ENCODE measurements at places on chromosomes 1 and 21.

GRCh38 chr1:11841245-11842153, 6.1 kb downstream of the NPPA start:
- H3K4me1 ChIP-seq = peaks cover 3% of the 10 kb centered on the region
- no peak overlapping the region for H3K4me3 ChIP-seq
- no peak overlapping the region for H3K27ac ChIP-seq
- no peaks in the 10 kb centered on the region for H3K27me3 ChIP-seq

GRCh38 chr21:27300770-27301169, 333.9 kb upstream of the ADAMTS5 start:
- DNase-seq = no peak
- H3K4me1 ChIP-seq = no peaks in the 10 kb centered on the region
- no peaks in the 10 kb centered on the region for H3K36me3 ChIP-seq
- no peak overlapping the region for H3K4me3 ChIP-seq

GRCh38 chr1:173057984-173058383, 7.2 kb upstream of the TNFSF18 start:
- no peaks in the 10 kb centered on the region for H3K27me3 ChIP-seq
- no peak for DNase-seq
- H3K4me3 ChIP-seq = no peak overlapping the region
- no peaks in the 10 kb centered on the region for H3K4me1 ChIP-seq

DNA sequence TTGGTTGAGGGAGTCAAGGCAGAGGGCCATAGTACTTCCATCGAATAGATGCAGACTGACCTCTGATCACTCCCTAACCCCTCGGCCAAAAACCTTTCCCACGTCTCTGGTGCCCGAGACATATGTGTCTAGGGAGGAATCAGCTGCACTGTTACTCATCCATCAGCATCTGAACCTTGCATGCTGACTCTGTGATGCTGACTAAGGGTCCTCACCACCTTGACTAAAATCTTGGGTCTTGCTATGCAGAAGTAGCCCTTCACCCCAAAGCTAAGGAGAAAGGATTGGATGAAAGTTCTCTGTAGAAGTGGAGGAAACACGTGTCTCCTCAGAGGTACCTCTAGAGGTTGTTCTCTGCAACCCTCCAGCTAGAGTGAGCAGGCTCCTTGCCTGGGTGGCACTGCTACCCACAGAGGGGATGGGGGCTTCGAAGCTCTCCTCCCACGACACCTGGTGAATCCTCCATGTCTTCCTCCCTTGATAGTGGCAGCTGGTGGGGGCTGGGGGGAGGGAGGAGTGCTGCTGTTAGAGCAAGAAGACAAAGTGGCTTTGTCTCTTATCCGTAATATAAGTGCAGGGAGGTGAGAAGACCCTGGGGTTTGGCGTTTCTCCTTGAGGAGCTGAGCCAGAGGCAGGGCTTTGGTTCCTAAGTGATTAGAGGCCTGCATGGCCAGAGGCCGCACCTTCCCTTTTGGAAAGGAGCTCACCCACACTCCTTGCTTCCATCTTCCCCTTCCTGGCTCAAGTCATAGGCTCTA, 45.1 kb downstream of the ATP2B4 start:
- no peak for DNase-seq
- no peaks in the 10 kb centered on the region for H3K27me3 ChIP-seq
- H3K4me3 ChIP-seq = no peak overlapping the region
- peaks cover 36% of the 10 kb centered on the region for H3K36me3 ChIP-seq
- peaks cover 61% of the 10 kb centered on the region for H3K4me1 ChIP-seq

- H3K27me3 ChIP-seq = no peaks in the 10 kb centered on the region
- H3K27ac ChIP-seq = no peak overlapping the region
- H3K4me3 ChIP-seq = no peak overlapping the region
- no peaks in the 10 kb centered on the region for H3K4me1 ChIP-seq
Observed at GRCh38 chr1:98964198-98964597, 40.5 kb downstream of the PLPPR5 start.

- H3K27me3 ChIP-seq = peaks cover 23% of the 10 kb centered on the region
- no peak overlapping the region for H3K27ac ChIP-seq
Observed at GRCh38 chr1:3011127-3011526, 10.1 kb upstream of the ACTRT2 start.

DNA sequence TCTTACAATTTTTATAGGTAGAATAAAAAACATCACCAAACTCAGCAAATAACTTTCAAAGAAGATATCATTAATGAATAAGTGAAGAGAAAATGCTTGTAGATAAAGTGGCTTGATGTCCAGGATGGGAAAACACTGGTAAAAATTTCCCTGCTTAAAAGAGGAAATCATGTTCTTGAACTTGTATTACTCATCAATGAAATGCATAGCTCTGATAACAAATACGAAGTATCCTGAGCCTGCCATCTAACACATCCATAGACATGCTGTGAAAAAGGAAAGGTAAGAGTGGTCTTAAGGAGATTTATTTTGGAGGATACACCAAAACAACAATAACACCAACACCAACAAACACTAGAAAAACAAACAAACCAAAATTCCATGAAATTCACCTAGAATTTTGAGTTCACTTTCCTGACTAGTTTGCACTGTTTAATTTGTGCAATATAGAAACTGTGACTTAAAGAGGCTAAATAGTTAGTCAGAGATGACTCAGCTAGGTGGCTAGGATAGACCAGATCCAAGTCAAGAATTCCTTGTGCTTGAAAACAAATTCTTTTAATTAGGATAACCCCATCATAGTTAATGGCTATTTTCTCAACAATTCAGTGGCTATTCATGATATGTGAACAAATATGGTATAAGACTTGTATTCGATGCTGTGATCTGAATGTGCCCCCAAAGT, 179.8 kb upstream of the KCNK2 start:
- no peak overlapping the region for H3K4me3 ChIP-seq
- H3K27me3 ChIP-seq = no peaks in the 10 kb centered on the region
- H3K36me3 ChIP-seq = no peaks in the 10 kb centered on the region

GRCh38 chr1:229266274-229266673, 4.6 kb upstream of the RAB4A start:
- DNase-seq = no peak
- H3K36me3 ChIP-seq = peaks cover 3% of the 10 kb centered on the region
- H3K4me3 ChIP-seq = no peak overlapping the region
- H3K27ac ChIP-seq = no peak overlapping the region
- peaks cover 8% of the 10 kb centered on the region for H3K4me1 ChIP-seq
- H3K27me3 ChIP-seq = peaks cover 17% of the 10 kb centered on the region

DNA sequence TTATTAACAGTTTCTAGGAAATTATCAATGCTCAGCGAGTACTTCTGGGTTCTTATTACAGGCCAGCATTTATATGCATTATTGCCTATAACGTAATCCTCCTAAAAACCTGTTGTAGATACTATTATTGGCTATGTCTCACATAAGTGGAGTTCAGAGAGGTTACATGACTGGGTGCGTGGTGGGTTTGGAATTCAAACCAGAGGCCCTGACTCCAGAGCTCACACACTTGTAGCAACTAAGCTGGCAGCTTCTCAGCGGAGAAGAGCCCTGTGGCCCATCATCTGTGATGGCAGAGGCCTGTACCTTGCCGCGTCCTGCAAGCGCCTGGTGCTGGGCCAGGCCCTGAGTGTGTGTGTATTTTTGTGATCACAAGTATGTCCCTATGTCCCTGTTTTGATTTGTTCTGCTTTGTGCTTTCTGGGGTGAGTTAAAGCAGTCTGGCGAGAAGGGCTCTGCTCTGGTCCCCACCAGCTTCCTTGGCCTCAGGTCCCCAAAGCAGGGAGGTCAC, 66.7 kb downstream of the HTR6 start:
- H3K4me3 ChIP-seq = no peak overlapping the region
- peaks cover 13% of the 10 kb centered on the region for H3K36me3 ChIP-seq
- H3K27ac ChIP-seq = no peak overlapping the region
- DNase-seq = no peak

- H3K4me1 ChIP-seq = no peaks in the 10 kb centered on the region
- no peaks in the 10 kb centered on the region for H3K36me3 ChIP-seq
- no peak for DNase-seq
Observed at GRCh38 chr1:68359045-68359444, 90.7 kb downstream of the RPE65 start.

DNA sequence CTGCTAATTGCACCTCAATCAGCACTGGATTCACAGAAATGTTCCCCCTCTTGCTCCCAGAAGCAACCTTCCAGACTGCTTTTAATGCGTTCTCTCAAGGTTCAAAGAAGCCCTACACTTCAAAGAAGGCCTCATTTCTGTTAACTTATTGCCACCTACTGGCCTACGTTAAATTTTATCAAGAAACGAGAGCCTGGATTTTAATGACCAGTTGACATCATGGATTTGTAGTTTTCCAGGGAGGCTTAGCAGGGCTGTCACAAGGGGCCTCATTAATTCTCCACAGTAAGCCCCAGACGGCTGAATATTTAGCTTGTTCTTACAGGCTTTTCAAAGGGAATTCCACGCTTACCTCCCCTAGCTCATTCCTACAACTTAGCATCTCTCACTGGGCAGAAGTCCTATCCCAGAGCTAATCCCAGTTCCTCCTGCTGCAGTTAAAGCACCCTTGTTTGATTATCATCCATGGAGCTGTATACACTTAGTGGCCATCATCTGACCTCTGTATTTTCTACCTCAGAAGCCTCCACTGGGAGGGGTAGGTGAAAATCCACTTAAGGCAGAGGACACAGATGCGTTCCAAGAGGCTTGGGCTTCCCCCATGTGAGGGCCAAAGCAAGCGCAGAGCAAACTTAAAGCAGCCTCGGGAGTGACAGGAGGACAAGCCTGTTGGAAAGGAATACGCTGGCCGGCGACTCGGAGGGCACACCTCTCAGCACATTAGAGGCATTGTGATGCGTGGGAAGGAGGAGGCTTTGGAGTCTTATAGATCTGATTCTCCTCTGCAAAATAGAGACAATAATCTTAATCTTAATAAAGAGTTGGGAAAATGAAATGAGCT, 32.2 kb upstream of the CYP4X1 start:
- H3K27me3 ChIP-seq = peaks cover 11% of the 10 kb centered on the region
- no peak overlapping the region for H3K27ac ChIP-seq
- H3K4me1 ChIP-seq = no peaks in the 10 kb centered on the region
- no peaks in the 10 kb centered on the region for H3K36me3 ChIP-seq

DNA sequence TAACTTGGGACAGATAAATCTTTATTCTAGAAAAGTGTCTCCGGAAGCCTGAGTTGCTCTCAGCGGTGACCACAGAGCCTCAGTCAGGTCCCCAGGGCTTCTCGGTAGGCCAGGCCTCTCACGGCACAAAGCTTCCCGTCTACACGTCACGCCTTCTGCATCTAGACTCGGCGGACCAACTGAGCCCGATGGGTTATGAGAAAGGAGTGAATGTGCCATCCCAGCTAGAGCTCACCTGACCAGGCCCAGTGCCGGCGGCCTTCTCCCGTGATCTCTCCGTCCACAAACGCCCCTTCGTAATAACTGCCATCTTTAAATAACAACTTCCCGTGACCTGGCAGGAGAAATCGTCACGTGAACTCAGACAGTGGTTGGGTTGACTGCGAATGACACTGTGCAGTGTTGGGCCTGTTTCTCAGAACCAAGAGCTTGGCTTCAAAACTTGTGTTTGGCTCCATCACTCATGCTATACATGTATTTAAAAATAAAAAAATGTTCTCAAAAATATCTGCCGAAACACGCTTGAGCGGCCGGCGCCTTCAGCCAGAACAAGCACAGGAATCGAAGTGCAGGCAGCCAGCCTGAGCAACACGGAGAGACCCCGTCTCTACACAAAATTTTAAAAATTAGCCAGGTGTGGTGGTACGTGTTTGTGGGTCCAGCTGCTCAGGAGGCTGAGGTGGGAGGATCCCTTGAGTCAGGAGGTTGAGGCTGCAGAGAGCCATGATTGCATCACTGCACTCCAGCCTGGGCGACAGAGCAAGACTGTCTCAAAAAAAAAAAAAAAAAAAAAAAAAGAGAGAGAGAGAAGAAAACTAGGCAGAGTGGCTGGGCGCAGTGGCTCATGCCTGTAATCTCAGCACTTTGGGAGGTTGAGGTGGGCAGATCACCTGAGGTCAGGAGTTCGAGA, 3.1 kb downstream of the MORN1 start:
- DNase-seq = no peak
- H3K27ac ChIP-seq = no peak overlapping the region
- no peak overlapping the region for H3K4me3 ChIP-seq
- peaks cover 28% of the 10 kb centered on the region for H3K4me1 ChIP-seq

DNA sequence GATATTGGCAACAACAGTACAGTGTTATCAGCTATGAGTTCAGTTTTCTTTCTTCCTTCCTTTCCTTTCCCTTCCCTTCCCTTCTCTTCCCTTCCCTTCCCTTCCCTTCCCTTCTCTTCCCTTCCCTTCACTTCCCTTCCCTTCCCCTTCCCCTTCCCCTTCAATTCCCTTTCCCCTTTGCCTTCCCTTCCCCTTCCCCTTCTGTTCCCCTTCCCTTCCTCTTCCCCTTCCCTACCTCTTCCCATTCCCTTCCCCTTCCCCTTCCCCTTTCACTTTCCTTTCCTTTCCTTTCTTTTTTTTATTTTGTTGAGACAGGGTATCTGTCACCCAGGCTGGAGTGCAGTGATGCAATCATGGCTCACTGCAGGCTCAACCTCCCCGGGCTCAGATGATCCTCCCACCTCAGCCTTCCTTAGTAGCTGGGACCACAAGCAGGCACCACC, 72.3 kb upstream of the CAPZB start:
- H3K4me1 ChIP-seq = peaks cover 3% of the 10 kb centered on the region
- peaks cover 42% of the 10 kb centered on the region for H3K27me3 ChIP-seq
- DNase-seq = no peak
- H3K4me3 ChIP-seq = no peak overlapping the region
- peak overlapping the region; percentile 49 for H3K27ac ChIP-seq

DNA sequence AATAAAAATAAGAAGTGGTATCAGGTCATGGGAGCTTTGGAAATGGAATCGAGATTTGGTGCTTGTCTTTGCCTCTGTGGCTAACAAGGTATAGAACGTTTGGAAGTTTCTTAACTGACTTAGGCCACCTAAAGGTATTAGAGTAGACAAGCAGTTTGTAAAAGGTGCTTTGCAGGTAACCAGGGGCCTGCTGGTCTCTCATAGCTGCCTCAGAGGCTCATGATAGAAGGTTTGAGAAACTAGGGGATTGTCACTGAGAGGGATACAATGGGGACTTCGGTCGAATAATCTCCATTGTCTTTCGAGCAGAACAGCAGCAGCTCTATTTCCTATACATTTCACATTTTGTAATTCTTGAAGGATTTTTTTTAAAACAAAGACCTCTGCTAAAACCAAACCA, 37.6 kb downstream of the C21orf91 start:
- no peak for DNase-seq
- peak overlapping the region; percentile 20 for H3K4me3 ChIP-seq
- peaks cover 89% of the 10 kb centered on the region for H3K4me1 ChIP-seq
- no peaks in the 10 kb centered on the region for H3K27me3 ChIP-seq
- H3K36me3 ChIP-seq = peaks cover 52% of the 10 kb centered on the region

DNA sequence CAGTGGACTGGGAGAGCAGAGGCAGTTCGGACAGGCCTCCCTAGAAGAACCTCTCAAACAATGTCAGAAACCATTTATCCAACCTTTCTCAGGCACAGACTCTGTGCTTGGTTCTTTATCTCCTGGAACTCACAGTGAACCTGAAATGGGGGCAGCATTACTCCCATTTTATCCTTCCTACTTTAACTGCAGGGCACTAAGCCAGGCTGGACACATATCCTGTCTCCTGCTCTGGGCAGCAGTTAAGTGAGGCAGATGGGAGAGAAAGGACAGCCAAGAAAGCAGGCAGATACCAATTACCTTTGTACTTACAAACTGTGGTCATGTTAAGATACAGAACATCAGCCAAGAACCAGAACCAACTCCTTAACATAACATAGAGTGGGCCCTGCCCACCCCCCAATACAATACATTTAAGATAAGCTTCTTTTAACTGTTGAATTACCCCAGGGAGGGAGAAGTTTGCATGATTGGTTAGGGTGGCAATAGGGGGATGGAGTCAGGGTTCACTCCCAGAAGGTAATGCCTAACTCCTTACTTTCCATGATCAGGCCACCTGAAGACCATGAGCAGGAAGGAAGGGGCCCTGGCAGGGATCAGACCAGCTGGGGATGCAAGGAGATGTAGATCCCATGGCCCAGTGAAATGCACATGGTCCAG, 10.9 kb downstream of the KDF1 start:
- no peak overlapping the region for H3K4me3 ChIP-seq
- no peak overlapping the region for H3K27ac ChIP-seq
- no peak for DNase-seq
- peaks cover 13% of the 10 kb centered on the region for H3K36me3 ChIP-seq
